H9 (cell line): ENCODE measurements at places on chromosomes 7 and 10. TPM values are rescaled to one million over a fixed set of nuclear protein-coding genes. Genes with fewer than 3 reads are reported as not detected.

The NODAL gene
- total RNA-seq: 80.7 and 84.7 TPM in 2 replicates

The ACBD5 gene
- total RNA-seq: 14.2 and 15.8 TPM in 2 replicates

The HOXA13 gene
- total RNA-seq: not detected in 2 replicates

The SAMD8 gene
- 16.7 and 18.8 TPM in 2 replicates for total RNA-seq

The SHLD2 gene
- total RNA-seq: 25.9 and 27.8 TPM in 2 replicates

The ADRB1 gene
- 0.13 TPM in 1 of 2 replicates, not detected in the other for total RNA-seq

The HKDC1 gene
- total RNA-seq: 0.31 TPM in 1 of 2 replicates, not detected in the other

The HOXA11 gene
- not detected in 2 replicates for total RNA-seq

The ATP5F1C gene
- total RNA-seq: 268 and 280 TPM in 2 replicates

The AKR1C2 gene
- total RNA-seq: 0.74 and 0.83 TPM in 2 replicates

The DRGX gene
- total RNA-seq: not detected in 2 replicates

The OGDHL gene
- 21.9 and 22.6 TPM in 2 replicates for total RNA-seq

The AGK gene
- total RNA-seq: 30.6 and 35.1 TPM in 2 replicates

The CACNB2 gene
- 1.3 and 2.6 TPM in 2 replicates for total RNA-seq

The LZTS2 gene
- 69.1 and 71.3 TPM in 2 replicates for total RNA-seq

The ZCCHC24 gene
- total RNA-seq: 3.5 and 3.8 TPM in 2 replicates

The PON1 gene
- 0.15 and 0.90 TPM in 2 replicates for total RNA-seq

The VAX1 gene
- total RNA-seq: not detected in 2 replicates

The GBX1 gene
- not detected in 2 replicates for total RNA-seq

The CALML3 gene
- total RNA-seq: not detected in 2 replicates

The CAMK2B gene
- total RNA-seq: 0.17 and 0.24 TPM in 2 replicates

The PDGFA gene
- total RNA-seq: 34.3 and 35.8 TPM in 2 replicates

The MMRN2 gene
- 1.0 and 1.4 TPM in 2 replicates for total RNA-seq

The TET1 gene
- 52.1 and 53.4 TPM in 2 replicates for total RNA-seq

The CCDC172 gene
- total RNA-seq: 1.3 and 1.8 TPM in 2 replicates

The STK31 gene
- total RNA-seq: 0.24 and 0.33 TPM in 2 replicates

The AKR1B15 gene
- total RNA-seq: not detected in 2 replicates

The PRSS1 gene
- not detected in 2 replicates for total RNA-seq

The GNAT3 gene
- total RNA-seq: not detected in 2 replicates

The ST8SIA6 gene
- total RNA-seq: 0.33 and 0.37 TPM in 2 replicates

The UCN3 gene
- total RNA-seq: not detected in 2 replicates

The STX1A gene
- 9.3 and 10.1 TPM in 2 replicates for total RNA-seq

The SH2B2 gene
- total RNA-seq: 9.4 and 10.4 TPM in 2 replicates

The FZD8 gene
- 13.8 and 15.1 TPM in 2 replicates for total RNA-seq

The CALHM1 gene
- 0.07 and 0.13 TPM in 2 replicates for total RNA-seq

The TFEC gene
- not detected in 2 replicates for total RNA-seq

The GHRHR gene
- 5.9 and 7.4 TPM in 2 replicates for total RNA-seq

The NRP1 gene
- 4.1 and 4.6 TPM in 2 replicates for total RNA-seq

The CNPY1 gene
- not detected in 2 replicates for total RNA-seq

The PRKAR2B gene
- 15.2 and 16.6 TPM in 2 replicates for total RNA-seq

The ARL5B gene
- 33.9 and 34.4 TPM in 2 replicates for total RNA-seq

The FBXL15 gene
- 8.4 and 9.1 TPM in 2 replicates for total RNA-seq
